Fibroblast of the conjunctiva (primary cell): ENCODE measurements at places on chromosomes 2 and 18.

GRCh38 chr2:235520787-235521186 lies 26.9 kb downstream of the AGAP1 start:
- no peak for DNase-seq

DNA sequence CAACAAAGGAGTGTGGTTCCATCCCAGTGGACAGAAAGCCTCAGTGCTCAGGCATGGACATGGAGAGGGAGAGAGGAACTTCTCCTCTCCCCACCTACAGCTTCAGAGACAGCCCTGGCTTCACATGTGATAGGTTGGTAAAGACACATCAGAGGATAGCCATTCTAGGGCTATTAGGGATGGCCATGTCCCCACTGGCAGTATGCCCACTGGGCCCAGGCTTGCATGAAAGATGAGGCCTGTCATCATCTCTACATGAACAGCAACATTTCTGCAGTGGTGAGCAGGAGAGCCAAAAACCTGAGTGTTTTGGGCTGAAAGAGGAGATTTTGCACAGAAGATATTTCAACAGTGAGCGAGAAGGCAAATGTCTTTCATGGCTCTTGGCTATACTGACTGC lies 517.2 kb downstream of the NR4A2 start:
- no peak for DNase-seq

DNA sequence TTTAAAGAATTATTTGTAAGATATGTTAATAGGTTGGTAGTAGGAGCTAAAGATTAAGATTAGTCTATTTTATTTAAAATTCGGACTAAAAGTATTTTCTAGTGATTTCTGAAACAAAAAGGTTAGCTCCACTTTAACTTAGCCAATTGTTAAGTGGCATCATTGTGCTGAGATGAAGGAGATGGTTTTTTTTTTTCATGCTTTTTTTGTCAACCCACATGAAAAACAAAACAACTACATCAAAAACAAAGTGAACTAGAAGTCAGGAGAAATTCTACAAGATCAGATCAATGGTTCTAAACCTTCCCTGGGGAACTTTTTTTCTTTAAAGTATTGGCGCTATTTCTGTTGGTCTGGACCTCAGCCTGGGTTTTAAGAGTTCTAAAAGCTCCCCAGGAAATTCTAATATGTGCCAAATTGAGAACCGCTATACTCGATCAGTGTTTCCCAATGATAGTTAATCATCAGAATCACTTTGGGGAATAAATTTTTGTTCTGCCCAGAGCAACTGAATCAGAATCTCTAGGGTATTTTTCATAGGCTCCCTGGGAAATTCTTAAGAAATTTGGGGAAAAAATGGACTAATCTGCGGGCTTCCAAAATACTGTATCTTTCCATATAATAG lies 2.3 kb downstream of the ZC3H6 start:
- no peak for DNase-seq

DNA sequence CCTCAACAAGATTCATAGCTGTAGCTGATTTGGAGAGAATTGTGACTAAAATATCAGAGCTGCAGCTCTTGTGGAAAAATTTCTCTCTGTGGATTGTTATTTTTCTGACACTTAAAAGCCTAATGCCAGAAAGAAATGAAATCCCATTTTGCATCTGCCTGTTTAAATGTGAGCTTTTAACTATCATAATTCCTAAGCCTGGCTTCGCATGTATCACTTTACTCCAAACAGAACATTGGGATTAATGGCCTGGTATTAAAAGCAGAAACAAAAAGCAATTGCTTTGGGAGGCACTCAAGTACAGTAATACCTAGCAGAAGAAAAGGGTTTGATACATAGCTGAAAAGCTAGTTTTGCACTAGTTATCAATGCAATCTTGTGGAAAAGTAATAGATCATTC lies 164.2 kb upstream of the FSHR start:
- no peak for DNase-seq

GRCh38 chr2:60500861-60501260 lies 52.6 kb downstream of the BCL11A start:
- no peak for DNase-seq

- no peak for DNase-seq
These were observed 12.5 kb upstream of the TUBB6 start for GRCh38 chr18:12295389-12296086.

- no peak for DNase-seq
These were observed 194.0 kb downstream of the LRATD1 start for GRCh38 chr2:14826518-14826917.

DNA sequence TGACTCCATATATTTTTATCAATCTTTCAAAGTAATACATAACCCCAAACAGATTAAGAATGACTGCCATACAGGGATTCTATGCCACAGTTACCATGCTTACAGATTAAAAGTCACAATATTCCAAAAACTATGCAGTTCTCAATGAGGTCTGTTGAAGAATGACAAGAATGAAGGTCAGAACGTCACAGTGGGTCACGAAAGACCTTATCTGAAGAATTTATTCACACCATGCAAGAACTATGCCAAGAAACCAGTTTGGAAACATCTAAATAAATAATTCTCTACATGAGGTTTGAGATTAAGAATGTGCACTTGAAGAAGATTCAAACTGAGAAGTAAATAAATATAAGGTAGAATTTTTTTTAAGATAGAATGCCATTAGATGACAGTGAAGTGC lies 253.3 kb downstream of the EXOC6B start:
- no peak for DNase-seq
